ENCODE measurements at places on chromosomes 2 and 18.
A peak's percentile ranks its signal among the peaks of the same experiment; 100 is the strongest.

GRCh38 chr2:61951881-61952280, 46.4 kb downstream of the COMMD1 start:
- no peak for DNase-seq

DNA sequence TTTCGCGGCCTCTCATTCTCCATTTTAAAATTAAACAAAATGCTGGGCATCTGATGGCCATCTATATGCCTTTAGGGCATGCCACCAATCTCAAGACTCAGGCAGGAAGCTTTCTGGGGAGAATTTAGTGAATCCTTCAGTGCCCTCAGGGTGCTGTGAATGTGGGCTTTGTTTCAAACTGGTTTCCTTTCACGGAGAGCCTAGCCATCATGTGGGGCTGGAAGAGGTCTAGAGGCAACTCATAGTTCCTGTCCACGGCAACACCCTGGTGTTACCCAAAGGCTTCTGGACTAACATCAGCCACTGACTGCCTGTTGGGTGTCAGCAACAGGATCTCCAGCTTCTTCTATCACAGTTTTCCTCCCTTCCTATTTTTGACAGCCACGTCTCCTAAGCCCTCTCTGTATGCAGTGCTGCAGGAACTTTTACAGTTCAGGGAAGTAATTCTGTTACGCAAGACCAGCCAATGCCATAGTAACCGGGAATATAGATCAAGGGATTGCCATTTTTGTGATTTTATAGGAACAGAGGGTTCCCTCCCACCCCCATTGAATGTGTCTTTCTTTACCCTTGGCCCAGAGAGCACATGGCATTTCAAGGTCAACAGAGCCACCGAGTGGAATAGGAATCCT, 7.9 kb upstream of the WDR33 start:
- no peak for DNase-seq

- DNase-seq: peak; percentile 55
Measured at GRCh38 chr2:47033102-47033880, 117.7 kb upstream of the MCFD2 start.

GRCh38 chr2:16680304-16680703, 14.7 kb upstream of the CYRIA start:
- no peak for DNase-seq

DNA sequence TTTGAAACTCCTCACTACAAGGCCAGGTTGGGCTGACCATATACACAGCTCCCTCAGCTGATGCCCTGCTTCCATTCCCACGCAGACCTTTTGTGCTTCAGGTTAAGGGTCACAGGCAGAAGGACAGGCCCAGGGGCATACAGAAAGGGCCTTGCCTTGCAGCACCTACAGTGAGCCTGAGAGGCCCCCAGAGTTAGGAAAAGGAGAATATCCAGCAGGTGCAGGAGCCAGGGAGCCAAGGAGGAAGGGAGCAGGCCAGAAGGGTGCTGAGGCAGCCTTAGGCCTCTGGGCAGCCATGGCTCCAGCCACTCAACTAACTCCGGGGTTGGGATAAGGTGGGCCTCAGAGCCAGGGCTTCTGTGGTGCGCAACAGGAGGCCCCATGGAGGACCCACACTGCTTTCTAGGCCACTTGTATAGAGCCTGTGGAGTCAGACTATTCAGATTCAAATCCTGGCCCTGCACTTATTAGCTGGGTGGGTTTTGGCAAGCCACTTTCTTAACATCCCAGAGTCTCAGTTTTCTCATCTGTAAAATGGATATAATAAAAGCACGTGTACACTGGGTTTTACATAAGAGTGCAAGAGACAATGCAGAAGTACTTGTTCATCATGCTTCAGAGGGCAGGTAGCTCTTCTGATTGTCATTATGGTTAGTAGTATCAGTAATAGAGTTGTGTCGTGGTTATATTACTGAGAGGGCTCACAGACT, 214.6 kb upstream of the HAAO start:
- DNase-seq: no peak

Data from glutamatergic neuron (in vitro differentiated cells).